ENCODE measurements at places on chromosomes 3 and 15. TPM values are rescaled to one million over a fixed set of nuclear protein-coding genes. Genes with fewer than 3 reads are reported as not detected.

The HEMK1 gene
- total RNA-seq: 13.2 TPM

The GP9 gene
- total RNA-seq: not detected

The FAN1 gene
- total RNA-seq: 10.9 TPM

The C3orf80 gene
- not detected for total RNA-seq

The PRKCI gene
- total RNA-seq: 29.0 TPM

The C3orf20 gene
- total RNA-seq: not detected

The NSMCE3 gene
- total RNA-seq: 10.1 TPM

The RCCD1 gene
- 25.2 TPM for total RNA-seq

The GOLGA6A gene
- not detected for total RNA-seq

The SNX1 gene
- total RNA-seq: 30.2 TPM

The PLA1A gene
- total RNA-seq: not detected

Data from bronchus fibroblast of lung (primary cell).